ENCODE measurements at places on chromosomes 6 and 20. TPM values are rescaled to one million over a fixed set of nuclear protein-coding genes. Genes with fewer than 3 reads are reported as not detected.

The SRF gene
- total RNA-seq: 34.4 TPM

The ZNF217 gene
- 133 TPM for total RNA-seq

DNA sequence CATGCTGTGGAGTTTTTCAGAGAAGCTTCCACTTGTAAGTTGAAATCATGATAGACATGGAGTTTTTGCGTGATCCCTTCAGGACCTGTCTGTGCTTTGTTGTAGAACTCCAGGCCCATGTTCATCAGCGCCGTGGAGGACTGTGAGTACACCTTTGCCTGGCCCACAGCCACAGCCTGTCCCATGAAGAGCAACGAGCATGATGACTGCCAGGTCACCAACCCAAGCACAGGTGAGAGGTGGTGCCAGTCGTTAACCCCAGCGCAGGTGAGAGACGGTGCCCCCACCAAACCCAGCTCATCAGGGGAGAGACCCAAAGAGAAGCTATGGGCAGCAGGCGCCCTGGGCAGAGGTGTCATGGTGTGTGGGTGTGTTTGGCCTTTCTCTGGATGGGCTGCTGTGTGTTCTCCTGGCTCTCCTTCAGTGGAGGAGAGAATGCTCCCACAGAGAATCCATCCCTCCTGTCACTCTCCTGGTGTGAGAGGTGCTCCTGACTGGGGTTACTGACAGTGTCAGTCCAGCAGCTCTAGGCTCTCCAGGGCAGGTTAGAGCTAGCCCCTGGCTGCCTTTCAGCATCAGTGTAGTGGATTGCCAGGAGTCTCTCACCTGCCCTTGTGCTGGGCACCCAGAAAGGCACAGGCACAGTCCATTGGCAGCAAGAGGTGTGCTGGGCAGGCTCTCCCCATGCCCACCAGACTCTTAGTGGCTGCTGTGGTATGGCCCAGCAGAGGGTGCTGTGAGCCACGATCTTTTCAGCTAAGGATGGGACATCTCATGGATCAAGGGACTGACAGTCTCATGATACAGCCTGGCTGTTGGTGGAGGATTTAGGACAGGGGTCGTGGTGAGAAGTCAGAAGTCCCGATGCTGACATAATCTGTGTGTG, 49.6 kb upstream of the SLC22A1 start:
- no peak for DNase-seq

The PKIB gene
- total RNA-seq: 1.3 TPM

The KIZ gene
- 36.6 TPM for total RNA-seq

DNA sequence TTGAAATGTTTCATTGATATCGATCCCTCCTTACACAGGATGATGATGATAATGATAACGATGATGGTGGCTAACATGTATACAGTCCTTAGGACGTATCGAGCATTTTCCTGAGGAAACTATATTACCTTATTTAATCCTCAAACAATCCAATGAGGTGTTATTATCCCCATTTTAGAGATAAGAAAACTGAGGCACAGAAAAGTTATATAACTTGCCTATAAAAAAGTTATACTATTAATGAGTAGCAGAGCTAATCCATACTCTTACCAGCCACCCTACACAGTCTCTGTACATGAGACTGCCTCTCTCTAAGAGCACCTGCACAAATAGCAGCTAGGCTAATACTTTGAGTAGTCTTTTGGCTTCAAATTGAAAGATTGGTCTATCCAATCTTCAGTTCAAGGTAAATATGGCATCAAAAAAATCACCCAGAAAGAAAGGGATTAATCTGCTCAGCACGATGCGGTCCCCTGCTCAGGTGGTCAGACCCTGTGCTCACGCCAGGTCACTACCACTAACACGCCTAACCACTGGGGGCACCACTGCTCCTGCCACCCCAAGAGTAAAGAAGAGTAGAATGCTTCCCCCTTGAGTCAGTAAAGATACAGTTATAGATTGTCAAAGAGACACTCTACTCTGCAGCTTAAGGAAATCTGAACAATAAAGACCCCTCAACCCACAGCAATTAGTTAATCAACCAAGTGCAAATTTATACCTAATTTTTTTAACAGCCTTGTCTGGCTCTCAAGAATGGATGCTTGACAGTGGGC, 15.0 kb downstream of the GABBR1 start:
- no peak for DNase-seq

DNA sequence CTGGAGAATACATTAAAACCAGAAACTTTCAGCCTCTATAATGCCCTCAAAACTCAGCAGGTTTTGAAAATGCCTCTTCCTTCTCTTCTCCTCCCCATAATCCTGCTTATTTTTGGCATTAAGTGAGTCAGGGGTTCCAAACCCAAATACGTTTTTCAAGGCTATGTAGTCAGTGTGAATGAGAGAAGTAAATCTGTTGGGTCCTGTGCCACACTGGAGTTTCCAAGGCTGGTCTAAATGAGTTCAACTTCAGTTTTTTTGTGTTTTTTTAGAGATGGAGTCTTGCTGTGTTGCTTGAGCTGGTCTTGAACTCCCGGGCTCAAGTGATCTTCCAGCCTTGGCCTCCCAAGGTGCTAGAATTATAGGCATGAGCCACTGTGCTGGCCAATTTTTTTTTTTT, 20.9 kb downstream of the PTPRA start:
- no peak for DNase-seq

DNA sequence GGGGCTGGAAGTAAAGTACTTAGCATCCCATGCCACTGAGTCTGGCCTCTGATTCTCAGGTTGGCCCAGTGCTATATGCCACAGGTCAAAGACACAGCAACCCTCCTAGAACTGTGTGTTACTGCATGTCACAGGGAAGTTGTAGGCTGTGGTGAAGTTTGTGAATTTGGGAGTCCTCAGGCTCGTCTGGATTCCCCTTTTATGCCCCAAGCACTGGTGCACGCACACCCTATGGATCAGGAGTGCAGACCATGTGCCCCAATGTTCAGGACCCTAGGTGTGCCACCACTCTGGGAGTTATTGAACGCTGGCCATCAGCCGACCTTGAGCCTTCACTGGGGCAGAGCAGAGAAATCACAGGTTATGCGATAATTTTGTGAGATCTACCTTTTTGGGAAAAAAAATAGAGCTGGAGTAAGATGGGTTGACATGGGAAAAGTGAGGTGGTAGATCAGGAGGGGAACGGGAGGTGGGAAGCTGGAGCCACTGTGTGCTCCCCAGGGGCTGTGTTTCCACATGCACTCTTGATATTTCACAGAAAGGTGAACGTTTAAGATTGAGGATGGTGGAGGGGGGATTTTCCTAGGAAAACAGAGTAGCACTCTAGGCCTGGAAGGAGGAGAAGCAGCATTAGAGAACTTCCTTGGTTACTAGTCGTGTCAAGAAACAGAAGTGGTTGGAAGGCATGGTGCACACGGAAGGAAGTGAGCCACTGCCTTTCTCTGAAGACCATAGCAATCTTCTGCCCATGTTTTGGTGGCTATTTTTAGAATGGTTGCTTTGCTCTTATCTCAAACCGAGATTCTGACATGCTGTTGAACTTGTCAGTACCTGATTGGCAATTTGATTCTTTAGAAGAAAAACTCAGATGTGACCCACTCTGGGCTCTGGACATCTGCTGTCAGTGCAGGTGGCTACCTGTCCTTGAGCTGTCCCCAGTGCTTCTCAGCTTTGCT, 44.1 kb downstream of the DUSP22 start:
- DNase-seq: no peak

DNA sequence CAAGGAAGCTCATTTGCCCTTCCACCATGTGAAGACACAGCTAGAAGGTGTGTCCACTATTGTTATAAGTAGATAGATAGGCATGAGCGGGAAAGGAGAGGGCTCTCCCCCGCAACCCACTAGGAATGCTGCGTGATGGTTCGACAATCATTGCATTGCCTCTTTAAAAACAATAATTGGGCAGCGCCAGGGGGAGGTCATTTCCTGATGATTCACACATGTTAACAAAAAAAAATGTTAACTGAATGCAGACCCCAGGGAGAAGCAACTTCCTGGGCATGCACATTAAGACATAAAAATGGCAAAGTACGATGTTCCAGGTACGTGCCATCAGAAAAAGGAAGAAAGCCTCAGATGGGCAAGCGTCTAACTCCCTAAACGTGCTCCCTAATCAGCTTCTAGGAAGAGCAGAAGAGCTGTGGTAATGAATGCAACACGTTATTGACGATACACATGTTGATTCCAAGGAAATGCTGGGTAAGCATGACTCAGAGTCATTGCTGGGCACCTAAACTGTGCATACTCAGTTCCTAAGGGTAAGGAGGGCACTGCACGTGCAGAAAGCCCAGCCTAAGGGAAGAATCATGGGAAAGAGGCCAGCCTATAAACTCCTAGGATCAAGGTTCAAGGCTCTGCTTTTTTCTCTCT, 113.7 kb downstream of the FAM217A start:
- DNase-seq: no peak

The OOEP gene
- total RNA-seq: 1.1 TPM

The LHFPL5 gene
- total RNA-seq: not detected

DNA sequence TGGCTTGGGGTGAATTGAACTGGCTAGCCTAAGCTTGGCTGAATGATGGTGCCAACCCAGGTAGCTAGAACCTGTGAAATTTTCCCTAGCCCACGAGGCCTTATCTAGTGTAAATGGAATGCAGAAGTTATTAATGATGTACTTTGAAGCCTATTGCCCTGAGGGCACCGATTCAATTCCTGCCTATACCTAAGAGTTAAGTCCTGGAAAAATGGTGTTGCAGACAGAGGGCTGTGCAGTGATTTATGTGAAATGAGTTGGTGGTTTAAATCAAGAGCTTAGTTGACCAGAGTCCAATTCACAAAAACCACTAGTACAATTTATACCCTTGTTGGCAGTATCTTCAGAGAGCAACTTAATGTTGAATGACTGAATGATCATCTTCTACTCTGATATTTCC, 373.8 kb upstream of the JAG1 start:
- no peak for DNase-seq

The BACH2 gene
- total RNA-seq: 65.8 TPM

DNA sequence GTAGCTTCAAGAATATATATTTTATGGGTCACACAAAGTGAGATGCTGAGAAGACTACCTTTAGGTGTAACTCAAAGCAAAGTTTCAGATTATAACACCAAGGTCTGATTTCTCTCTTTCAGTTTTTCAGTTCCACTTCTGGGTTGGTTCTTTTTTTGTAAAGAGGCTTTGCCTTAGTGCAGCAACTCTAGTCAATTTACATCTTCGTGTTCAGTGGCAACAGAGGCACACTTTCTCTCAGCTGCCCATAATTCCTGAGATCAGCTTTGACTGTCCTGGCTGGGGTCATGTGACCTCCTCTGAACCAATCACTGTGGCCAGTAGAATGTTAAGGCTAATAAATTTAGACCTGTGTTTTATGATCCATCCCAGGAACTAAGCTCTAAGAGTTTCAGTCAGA, 120.2 kb downstream of the TINAG start:
- DNase-seq: no peak

The ABHD16B gene
- not detected for total RNA-seq

The PMEPA1 gene
- total RNA-seq: 4.9 TPM

DNA sequence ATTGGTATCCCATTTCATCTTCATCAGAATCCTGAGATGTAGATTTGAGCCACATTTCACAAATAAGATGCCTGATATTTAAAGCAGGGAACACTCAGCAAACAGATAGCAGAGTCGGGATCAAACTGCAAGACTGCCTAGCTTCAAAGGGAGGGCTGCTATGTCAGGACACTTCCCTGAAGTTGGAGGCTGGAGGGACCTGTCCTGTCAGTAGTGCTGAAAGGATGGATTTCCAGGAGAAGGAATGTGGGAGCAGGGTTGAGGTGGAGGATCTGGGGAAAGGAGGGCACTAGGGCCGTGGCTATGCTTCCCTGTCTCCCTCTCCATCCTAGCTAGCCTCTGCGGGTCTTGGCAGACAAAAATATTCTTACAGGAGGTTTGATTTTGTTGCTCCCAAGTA, 32.2 kb downstream of the COX4I2 start:
- no peak for DNase-seq

The ZNF341 gene
- 5.1 TPM for total RNA-seq

DNA sequence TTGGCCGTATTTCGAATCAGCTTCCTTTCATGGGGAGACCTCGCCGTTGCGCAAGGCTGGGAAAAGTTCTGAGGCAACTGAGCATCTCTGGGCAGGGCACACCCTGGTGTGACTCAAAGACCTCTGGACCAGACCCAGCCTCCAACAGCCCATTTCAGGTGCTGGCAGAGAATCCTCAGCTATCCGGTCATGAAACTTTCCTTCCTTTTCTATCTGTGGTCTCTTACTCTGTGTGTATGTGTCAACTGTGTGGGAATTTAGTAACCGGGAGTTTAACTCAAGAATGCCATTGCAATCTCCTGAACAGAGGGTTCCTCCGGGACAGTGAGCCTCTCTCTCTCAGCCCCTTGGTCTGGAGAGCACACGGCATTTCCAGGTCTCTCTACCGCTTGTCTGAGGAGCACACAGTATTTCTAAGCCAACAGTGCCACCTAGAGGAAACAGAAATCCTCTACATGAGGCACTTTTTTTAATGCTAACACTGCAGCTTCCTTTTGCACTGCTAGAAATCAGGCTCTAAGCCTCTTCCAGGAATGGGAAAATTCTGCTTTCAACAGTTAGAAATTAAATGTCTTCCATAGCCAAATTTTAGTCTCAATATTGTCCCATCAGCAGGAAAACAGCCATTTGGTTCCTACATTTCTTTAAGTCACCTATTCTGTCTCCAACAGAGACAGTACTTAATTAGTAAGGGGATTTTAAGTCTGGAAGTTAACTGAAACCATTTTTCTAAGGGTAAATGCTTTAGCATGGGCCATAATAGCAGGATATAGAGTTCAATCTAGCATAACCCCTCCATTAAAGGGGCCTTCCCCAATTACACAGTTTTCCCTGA, 32.7 kb downstream of the PLN start:
- DNase-seq: no peak

The SDC4 gene
- total RNA-seq: 7.0 TPM

DNA sequence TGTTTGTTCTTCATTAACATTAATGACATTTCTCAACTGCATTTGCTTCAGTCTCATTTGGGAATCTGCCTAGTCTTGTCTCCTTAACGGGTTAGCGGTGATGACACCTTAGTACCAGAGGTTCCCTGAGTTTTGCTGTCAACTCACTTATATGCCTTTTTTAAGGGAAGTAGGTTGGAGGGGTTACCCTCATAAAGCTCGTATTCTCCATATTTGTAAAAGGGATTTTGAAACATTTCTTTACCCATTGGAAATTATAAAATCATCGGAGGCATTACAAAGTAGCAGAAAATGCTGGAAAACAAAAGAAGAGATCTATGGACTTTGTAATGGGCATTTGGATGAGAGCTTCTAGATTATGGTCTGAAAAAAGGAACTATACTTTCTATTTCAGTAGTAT, 88.7 kb upstream of the PRDM1 start:
- no peak for DNase-seq

GRCh38 chr20:62953839-62954703, 1.6 kb downstream of the SLC17A9 start:
- DNase-seq: peak; percentile 85

The PRR18 gene
- not detected for total RNA-seq

The RBM24 gene
- not detected for total RNA-seq

- no peak for DNase-seq
Observed at GRCh38 chr20:24808616-24809015, 140.5 kb upstream of the CST7 start.

The TAGAP gene
- 112 TPM for total RNA-seq

GRCh38 chr20:53011640-53012039, 39.5 kb downstream of the TSHZ2 start:
- no peak for DNase-seq

- DNase-seq: no peak
Observed at GRCh38 chr6:5416250-5416649, 154.9 kb downstream of the FARS2 start.
